ENCODE measurements at places on chromosomes 3 and 15.

GRCh38 chr3:188164248-188164687 is 10.3 kb downstream of the LPP start:
- no peak for DNase-seq

DNA sequence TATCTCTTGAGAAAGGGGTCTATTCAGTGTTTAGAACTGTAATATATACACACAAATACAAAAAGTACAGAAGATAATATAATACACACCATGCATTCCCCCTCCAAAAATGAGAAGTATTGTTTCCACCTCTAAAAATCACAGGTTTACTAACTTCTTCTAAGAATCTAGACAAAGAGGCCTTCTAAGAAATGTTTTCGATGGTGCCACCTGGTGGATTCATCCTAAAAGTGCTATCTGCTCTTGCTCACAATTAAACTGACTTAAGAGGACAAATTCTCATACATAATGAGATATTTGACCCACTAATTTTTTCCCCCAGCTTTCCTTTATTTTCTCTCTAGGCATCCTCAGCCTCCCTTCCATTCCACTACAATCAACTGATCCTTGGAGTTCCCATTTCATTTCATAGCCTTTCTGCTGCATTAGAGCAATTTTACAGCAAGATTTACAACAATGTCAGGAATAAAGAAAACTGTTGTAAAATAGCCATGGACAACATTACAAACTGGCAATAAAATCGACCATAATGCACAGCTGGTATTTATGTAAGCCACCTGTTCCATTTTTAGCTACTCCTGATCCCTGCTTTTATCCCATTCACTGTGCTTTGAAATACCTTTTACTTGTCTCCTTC is 124.6 kb downstream of the ARRDC4 start:
- DNase-seq = peak; percentile 49

- DNase-seq = peak; percentile 66
Measured at GRCh38 chr3:72682936-72683452, 165.3 kb downstream of the SHQ1 start.

DNA sequence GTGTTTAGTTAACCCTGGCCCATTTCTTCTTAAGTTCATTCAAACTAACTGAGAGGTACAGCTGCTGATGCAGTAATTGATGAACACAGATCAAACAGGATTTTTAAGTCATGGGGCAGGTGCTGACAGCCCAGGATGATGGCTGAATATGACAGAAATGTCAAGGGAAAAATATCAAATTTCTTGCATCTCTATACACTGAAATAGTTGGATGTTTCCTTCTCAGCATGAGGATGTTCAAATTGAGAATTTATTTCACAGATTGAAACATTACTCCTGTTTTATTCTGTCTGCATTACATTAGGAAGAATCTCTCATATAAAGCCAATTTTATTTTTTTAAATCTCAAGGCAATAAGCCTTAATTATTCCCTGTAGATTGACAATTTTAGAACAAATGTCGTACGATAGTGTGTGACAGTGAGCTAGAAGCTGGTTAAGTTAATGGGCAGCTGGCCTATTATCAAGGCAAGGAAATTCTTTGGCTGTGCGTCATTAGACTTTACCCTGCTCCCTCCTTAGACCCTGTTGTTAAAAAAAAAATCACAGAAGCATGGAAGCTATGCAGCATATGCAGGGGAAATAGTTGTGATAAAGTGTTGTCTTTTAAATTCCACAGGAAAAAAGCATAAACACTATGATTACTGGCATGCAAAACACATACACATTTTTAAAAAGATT is 183.8 kb upstream of the KCNMB2 start:
- DNase-seq = no peak
